ENCODE measurements at places on chromosomes 4 and X.

GRCh38 chr4:184994010-184994622 lies 24.2 kb upstream of the HELT start:
- no peak for DNase-seq

DNA sequence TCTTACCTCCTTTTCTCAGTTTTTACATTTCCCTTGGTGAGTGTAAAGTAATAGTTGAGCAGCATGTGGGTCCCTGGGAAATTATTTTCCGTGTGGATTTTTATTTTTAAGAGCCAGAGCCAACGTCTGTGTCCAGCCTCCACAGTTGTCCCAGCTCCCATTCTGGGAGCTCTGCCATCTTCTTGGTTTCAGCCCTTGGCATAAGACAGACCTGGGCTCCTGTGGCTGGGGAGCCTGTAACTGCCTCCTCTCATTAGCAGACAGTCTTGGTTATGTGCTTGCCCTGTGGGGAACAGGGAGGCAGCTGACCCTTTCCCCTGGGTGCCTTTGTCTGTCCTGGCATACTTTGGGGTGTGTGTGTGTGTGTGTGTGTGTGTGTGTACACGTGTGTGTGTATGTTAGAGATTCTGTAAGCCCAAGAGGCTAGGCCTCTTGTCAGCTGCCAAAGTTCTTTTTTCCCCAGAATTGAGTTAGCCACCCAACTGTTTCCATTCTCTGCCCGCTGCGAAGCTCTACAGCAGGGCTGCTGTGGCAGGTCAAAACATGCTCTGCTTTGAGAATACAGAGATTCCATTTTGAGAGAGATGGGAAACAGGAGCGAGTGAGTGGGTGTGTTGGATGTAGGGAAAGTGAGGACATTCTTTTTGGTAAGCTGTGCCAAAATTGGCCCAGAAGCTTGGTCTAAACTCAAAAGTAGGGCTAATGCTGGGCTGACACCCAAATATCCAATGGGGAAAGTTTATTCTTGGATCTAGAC lies 140.7 kb downstream of the TMEM164 start:
- DNase-seq: no peak

DNA sequence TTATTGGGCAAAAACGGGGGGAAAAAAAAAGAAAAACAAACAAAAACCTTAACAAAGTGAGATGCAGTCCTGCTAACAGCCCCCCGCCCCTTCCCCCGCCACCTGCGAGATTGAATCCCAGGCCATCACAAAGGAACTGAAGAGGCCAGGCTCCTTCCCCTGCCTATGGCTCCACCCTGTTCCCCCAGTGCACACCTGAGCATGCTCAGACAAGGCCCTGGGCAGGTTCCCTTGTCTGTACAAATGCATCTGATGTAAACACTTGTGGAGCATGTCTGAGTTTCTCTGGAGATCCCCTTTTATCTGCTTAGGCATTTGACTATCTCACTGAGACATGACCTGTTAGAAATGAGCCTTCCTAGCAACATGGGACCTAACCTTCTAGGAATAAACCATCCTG lies 983.7 kb upstream of the PABPC4L start:
- DNase-seq: no peak

GRCh38 chr4:33111117-33111516 lies 2390.9 kb downstream of the PCDH7 start:
- no peak for DNase-seq

DNA sequence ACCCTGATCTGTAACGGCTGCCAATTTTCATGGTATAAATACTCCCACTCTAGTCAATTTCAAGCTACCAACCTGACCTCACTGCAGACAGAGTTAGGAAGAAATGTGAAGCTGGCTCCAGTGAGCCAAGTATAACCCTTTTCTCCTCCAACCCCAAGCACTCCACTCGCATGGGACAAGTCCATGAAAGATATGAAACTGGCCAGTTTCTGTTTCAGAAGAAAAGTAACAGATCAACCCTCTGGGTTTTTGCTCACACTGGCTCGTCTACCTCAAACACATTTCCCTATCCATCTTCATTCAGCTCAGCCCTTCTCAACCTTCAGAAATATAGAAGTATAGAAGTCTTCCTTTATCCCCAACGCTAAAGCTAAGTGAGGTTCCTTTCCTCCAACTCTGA lies 82.4 kb upstream of the NDP start:
- no peak for DNase-seq

Data from stimulated activated CD8-positive, alpha-beta memory T cell treated with anti-CD3 and anti-CD28 coated beads, Interleukin-4, amount 100 ng/mL, for 24 hours (primary cell).